ENCODE measurements at places on chromosomes 16 and 17.

- no peak for DNase-seq
Observed at GRCh38 chr17:39104046-39104445, 47.4 kb downstream of the PLXDC1 start.

- DNase-seq = no peak
Observed at GRCh38 chr16:14302031-14302398, 230.9 kb downstream of the MRTFB start.

DNA sequence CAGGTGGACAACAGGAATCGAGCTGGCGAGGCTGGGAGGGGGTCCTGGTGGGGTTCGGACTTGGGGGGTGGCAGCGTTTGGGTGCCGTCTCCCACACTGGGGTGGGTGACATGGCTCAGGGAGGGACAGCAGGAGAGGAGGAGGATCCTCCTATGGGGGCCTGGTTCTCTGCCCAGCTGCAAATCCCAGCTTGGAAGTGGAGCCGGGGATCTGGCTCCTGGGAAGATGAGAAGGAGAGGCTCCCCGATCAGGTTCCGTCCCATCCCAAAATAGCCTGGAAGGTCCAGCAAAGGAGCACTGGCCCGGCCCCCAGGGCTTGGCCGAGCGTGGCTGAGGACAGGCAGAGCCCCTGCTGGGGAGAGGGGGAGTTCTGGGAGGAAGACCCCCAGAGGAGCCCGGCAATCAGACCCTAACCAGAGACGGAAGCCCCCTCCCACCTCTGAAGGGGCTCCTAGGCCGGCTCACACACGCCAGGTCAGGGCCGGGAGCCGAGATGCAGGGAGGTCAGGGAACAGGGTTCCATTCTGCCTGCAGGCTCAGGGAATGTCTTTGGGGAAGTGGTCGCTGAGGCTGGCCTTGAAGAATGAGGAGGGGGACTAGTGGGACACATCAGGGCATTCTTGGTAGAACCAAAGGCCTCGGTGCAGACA lies 143.7 kb downstream of the ENGASE start:
- no peak for DNase-seq

GRCh38 chr16:51399908-51400670 lies 249.0 kb upstream of the SALL1 start:
- DNase-seq = no peak

DNA sequence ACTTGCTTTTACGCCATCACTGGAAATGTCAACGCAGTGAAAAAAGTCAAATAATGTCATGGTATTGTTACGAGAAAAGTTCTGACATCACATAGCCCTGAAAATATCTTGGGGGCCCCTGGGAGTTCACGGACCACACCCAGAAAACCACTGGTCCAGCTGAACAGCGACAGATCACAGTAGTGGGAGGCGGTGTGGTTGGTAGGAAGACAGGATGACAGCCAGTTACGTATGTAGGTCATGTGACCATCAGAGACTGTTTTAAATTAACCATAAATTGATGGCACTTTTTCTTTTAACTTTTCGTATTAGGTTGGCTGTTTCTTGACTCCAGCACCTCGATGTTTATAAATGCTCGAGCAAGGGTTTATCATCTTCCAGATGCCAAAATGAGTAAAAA lies 11.9 kb downstream of the ERCC4 start:
- no peak for DNase-seq

- DNase-seq = no peak
Observed at GRCh38 chr16:50457979-50458491, 89.2 kb upstream of the BRD7 start.

DNA sequence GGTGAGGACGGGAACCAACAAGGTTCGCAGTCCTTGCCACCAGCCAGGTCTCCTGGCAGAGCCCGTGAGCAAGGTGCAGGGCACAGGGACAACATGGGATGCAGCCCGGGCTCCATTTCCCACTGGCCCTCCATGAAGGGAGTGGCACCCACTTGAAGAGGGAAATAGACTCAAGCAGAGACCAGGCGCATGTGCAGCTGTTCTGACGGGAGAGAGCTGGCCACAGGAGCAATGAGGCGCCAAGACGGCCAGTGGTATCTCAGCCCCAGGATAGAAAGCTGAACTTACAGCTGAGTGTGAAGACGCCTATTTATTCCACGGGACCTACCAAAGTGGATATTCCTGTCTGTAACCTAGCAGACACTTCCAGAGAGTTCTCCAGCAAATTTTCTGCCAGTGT lies 8.2 kb upstream of the FOXJ1 start:
- DNase-seq = no peak

DNA sequence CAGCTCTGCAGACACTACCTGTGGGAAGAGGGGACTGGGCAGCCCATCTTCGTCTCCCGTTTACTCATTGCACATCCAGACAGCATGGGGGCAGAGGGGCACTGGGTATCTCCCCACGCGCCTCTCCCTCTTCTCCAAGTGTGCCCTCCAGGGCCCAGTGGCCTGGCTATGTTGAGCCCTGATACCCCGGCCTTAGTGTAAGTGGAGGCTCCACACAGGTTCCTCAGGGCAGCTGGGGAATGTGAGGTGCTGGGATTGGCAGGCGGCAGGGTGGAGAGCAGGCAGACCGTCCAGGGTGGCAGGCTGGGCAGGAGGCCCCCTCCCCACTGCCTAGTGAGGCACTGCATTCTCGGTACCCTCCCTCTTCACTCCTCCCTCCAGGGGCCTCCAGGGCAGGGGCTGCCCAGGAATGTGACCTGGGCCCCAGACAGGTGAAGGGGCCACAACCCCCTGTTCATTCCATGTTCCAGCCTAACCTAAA lies 13.2 kb upstream of the NAGLU start:
- no peak for DNase-seq

GRCh38 chr17:77570565-77570898 lies 388.0 kb upstream of the TNRC6C start:
- DNase-seq = no peak

- no peak for DNase-seq
Observed at GRCh38 chr17:51636291-51636690, 375.9 kb downstream of the UTP18 start.

DNA sequence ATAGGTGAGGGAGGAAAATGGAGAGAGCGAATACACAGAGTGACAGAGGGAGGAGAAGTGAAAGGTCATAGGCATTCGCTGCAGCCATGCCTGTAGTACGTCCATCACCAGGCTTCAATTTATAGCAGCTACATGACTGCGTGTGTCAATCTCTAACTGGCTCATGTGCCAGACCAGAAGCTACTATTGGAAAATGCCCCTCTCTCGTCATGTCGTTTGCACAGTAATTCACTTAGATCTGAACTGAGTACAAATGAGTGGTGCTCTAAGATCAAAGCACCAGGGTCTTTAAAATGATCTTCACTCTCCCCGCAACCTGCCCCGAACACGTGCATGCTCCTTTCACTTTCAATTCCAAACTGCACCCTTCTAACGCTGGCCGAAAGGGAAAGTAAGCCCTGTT lies 51.3 kb downstream of the ADCY9 start:
- no peak for DNase-seq

- no peak for DNase-seq
Observed at GRCh38 chr16:66740533-66740932, 10.9 kb downstream of the DYNC1LI2 start.

DNA sequence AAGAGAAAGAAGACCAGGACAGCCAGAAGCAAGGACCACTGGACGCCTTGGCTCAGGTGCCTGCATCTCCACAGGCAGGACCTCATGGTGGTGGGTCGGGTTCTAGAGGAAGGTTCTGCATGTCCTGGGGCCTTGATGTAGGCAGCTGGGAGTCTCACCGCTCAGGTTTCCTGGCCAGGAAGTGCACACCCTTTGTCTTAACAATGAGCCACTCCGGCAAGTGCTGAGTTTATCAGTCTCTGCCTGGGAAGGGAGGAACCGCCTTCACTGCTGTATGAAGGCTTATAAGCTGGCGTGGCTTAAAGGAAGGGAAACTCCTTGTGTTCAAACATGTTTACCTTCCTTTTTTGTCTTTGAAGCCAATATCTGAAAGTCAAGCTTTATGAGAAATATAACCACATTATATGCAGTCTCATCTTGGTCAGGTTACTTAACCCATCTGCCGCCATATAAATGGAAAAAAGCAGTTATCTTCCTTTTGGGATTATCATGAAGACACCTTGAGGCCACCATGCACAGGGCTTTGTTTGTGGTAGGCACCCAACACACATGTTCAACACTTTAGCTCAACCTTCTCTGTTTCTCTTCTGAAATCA lies at the start of gene ST6GALNAC1:
TSS of gene ST6GALNAC1 (minus strand) at position 205 of the 596 bp plus-strand sequence. CDS start at position 86, 119 bp downstream.
- DNase-seq = no peak

DNA sequence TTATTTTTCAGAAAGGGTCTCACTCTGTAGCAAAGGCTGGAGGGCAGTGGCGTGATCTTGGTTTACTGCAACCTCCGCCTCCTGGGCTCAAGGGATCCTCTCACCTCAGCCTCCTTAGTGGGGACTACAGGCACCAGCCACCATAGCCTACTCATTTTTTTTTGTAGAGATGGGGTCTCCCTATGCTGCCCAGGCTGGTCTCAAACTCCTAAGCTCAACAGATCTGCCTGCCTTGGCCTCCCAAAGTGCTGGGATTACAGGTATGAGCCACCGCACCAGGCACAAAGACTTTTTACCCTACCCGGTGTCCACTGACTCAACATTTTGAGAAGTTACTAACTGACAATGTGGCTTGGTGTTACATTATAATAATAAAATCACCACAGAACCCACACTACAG lies 7.2 kb downstream of the GRB2 start:
- DNase-seq = no peak

DNA sequence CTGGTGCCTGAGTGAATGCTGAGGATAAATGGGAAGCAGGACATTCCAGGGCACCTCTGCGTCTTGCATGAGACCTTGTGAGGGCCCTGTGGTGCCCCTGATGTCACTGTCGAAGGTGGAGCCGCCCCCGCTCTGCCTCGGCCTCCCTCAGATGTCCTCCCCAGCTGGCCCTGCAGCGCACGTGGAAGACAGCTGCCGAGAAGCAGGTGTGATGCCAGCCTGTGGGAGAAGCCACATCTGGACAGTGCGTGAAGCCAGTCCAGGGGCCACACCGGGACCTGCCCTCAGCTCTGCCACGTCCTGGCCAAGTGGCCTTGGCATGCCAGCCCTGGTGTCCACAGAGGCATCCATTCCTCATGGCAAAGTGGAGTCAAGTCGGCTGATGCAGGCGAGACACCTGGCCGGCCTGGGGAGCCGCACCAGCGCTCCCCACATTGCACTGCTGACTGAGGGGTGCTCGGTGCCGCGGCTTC lies 21.6 kb upstream of the METRNL start:
- no peak for DNase-seq

DNA sequence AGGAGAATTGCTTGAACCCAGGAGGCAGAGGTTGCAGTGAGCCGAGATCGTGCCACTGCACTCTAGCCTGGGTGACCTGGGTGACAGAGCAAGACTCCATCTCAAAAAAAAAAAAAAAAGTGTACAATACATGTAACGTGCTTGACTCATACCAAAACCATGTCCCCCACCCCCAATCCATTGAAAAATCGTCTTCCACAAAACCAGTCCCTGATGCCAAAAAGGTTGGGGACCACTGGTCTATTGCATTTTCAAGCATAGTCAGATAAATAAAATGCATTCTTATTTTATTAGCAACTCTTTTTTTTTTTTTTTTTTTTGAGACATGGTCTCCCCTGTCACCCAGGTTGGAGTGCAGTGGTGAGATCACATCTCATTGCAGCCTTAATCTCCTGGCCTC lies 52.1 kb downstream of the COPRS start:
- no peak for DNase-seq

GRCh38 chr16:74051-74746 lies 1.8 kb upstream of the RHBDF1 start:
- DNase-seq = no peak

GRCh38 chr16:67865318-67865717 lies 7.5 kb upstream of the EDC4 start:
- no peak for DNase-seq

- DNase-seq = no peak
Observed at GRCh38 chr17:17700251-17700969, 19.2 kb downstream of the RAI1 start.

DNA sequence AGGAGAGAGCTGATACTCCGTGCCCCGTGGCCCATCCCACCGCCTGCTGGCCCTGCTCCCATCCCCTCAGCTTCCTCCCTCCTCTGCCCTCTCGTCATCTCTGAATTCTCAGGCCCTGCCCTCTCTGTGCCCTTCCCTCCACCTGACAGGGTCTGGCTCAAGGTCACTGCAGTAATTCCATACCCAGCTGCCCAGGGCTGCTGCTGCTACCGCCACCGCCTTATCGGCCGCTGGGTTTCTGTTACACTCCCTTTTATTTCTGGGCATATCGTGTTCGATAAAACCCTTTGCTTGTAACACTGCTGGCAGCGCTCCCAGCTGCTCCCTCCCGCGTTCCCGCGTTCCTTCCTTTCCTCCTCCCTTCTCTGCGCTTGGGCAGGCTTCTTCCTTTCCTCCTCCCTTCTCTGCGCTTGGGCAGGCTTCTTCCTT lies 1.2 kb downstream of the EPN3 start:
- DNase-seq = no peak

DNA sequence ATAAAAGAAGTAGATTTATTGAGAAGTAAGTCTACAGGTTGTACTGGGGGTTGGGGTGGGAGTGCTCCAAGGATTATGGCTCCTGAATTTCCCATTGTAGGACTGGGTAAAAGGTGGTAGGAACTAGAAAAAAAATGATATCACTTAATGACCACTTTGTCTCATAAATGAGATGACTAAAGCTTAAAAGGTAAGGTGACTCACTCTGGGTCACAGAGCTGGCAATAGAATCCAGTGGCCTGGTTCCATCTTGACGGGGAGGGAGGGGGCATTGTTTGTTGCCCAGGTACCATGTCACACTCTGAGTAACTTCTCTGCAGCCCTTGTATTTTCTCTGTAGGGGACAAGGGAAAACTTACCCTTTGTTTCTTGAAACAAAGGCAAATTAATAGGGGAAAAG lies 126.1 kb downstream of the PITPNC1 start:
- no peak for DNase-seq

GRCh38 chr16:88552815-88553214 lies 17.4 kb upstream of the ZC3H18 start:
- no peak for DNase-seq

- no peak for DNase-seq
Observed at GRCh38 chr17:75404223-75404730, 1.2 kb downstream of the GRB2 start.

GRCh38 chr16:3974751-3975150 lies 94.2 kb upstream of the CREBBP start:
- no peak for DNase-seq

DNA sequence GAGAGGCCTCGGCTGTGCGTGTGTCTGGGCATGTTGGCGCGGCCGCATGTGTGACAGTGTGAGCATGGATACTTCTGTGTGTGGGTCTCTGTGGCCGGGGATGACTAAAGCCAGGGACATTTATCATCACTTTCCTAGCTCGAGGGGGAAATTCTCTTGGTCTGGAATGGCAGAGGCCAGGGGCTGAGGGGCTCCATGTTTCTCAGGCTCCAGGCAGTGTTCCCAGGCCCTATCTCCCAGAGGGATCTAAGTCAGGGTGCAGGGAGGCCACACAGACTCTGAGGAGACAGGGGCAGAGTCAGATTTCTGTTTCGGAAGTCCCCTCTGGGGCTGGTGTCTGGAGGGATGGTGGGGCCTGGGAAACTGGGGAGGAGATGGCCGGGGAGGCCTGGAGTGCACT lies 23.7 kb upstream of the SPNS2 start:
- no peak for DNase-seq

- no peak for DNase-seq
Observed at GRCh38 chr17:49327835-49328784, 33.9 kb downstream of the ZNF652 start.

- no peak for DNase-seq
Observed at GRCh38 chr16:1723450-1724147, 17.6 kb downstream of the MAPK8IP3 start.
